ENCODE measurements at places on chromosomes 5 and 9.

- no peak for DNase-seq
These were observed 27.7 kb downstream of the G3BP1 start for GRCh38 chr5:151799407-151799806.

- no peak for DNase-seq
These were observed 61.5 kb upstream of the RARS1 start for GRCh38 chr5:168424594-168425323.

DNA sequence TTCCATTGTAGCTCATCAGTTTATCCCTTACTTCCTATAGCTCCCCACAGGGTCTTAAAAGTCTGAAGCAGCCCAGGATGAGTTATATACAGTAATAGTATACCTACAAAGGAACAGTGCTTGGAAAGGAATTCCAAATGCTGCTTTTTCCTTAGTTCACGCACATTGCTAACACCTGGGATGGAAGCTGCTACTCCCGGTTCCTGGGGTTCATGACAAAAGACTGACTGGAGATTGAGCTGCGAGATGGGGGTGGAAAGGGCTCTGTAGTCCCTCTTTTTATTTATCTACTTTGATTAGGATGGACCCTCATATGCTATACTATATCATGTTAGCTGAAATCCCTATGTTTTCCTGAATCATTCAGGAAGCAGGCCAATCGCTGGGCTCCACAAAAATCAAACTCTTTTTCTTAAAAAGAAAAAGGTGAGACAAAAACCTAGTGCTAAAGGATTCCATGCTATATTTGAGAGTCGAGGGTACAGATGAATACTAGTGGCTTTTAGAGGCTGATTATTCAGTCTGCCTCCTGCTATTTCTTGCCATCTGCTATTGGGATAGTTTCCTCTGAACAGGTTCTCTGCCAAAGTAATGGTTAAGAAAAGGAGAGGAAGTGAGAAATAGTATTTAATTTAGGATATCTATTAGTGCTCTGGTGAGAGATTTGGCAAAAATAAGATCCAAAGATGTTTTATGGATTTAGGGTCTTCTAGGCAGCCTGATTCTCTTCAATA is 81.2 kb downstream of the MRPS27 start:
- no peak for DNase-seq

DNA sequence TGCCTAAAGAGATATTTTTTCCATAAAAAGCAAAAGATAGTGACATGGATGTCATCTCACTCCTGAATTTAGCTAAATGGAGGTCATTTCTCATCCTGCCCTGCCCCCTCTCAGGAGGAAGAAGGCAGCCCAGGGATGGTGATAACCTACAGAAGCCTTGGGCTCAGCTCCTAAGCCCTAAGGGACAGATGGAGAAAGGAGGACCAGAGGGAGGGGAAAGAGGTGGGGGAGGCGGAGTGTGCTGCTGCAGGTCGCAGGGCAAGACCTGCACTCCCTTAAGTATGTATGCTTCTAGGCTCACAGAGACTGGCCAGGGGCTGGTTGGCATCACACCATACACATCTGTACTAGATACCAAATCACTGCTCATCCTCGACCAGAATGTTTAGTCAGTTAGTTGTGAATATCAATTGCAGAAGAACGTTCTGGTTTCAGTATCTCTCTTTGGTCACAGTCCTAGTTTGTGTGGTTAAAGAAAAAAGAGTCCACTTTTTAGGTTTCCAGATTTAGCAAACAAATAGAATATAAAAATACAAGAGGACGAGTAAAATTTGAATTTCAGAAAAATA is 18.4 kb upstream of the CDKN2AIPNL start:
- DNase-seq, result no peak

DNA sequence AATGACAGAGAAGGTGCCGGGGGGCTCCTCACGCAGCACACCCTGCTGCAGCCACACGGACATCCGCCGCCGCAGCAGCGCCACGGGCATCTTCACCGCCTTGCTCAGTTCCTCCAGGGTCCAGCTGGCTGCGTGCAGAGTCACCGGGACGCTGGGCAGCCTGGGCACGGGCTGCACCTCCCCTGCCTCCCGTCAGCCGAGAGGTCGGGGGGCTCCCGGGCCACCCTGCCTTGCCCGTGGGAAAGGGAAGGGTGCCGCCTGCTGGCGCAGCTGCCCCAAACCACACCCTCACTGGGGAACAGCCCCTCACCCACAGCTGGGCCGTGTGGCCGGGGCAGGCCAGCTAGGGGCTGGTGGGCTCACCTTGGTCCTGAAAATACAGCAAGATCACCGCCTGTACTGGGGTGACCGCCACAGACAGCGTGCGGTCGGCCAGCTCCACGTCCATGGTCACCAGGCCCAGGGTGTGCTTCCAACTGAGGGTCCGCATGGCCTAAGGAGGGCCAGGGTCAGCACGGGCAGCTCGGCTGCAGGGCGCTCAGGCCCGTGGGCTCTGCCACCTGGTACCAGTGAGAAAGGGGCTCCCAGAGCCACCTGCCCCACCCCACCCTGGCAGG is 3.6 kb upstream of the TMEM210 start:
- no peak for DNase-seq

GRCh38 chr5:1285883-1286291 is 9.0 kb downstream of the TERT start:
- DNase-seq, result no peak

- DNase-seq, result no peak
These were observed 189.0 kb upstream of the PUM3 start for GRCh38 chr9:3032898-3033297.

- DNase-seq, result no peak
These were observed 155.8 kb downstream of the ZNF608 start for GRCh38 chr5:124590686-124591085.

- no peak for DNase-seq
These were observed 144.0 kb upstream of the PLPPR1 start for GRCh38 chr9:100884518-100884917.

GRCh38 chr9:7137571-7137970 is 379.8 kb downstream of the KDM4C start:
- no peak for DNase-seq

- DNase-seq, result no peak
These were observed 1931.0 kb downstream of the EFNA5 start for GRCh38 chr5:105739732-105740131.

DNA sequence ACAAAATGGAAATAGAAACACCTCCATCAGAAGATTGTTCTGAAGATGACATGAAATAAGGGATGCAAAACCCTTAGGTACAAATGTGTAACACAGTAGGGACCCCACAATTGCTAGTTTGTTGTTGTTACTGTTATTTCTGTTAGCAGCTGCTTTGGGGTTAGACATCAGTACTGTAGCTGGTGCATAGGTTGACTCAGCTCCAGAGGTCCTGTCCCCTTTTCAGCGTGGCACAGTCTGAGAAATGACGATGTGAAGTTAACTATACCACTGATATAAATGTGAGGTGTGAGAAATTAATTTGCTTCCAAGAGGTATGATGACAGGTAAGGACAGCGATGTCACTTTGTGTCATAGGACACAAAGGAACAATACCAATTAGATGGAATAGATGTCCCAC is 384.6 kb upstream of the KLF4 start:
- no peak for DNase-seq

DNA sequence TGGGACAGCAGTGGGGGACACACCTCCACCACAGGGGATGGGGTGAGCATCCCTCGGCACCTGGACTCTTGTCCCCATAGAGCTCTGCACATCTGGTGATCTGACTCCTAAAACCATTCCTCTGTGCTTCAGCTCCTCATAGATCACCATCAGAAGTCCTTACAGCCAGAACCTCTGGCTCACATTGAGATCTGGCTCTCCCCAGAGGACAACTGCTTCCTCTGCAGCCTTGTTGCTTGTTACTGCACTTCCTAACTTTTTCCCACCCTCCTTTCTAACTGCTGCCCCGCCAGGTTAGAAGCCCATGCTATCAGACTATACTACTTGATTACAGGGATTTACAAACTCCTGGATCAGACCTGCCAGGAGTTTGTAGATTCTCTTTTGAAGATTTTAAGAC is 64.5 kb downstream of the ARSB start:
- no peak for DNase-seq

- no peak for DNase-seq
These were observed 297.3 kb upstream of the RIOK2 start for GRCh38 chr5:97480313-97480712.

DNA sequence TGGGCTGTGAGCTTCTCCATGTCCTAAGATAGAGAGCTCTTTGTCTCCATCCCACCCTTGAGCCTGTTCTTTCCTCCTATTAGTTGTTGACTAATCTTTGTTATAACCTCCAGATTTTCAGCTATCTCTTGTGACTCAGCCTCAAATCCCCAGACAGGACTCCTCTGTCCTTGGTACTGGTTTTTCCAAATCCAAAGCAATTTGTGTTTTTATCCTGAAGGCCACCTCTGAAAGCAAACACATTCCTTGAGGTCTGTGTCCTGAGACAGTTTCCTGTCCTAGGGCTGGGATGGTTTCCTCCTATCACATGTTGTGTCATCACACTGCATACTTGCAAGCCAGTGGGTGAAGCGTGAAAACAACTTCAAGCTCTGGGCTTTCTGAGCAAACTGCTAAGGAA is 8.5 kb downstream of the TNC start:
- no peak for DNase-seq

GRCh38 chr9:272251-273213 is 57.9 kb downstream of the DOCK8 start:
- peak; percentile 40 for DNase-seq

- DNase-seq, result no peak
These were observed 1.3 kb downstream of the SLC12A7 start for GRCh38 chr5:1110307-1111240.

- no peak for DNase-seq
These were observed 191.0 kb upstream of the S1PR3 start for GRCh38 chr9:88800329-88800682.

DNA sequence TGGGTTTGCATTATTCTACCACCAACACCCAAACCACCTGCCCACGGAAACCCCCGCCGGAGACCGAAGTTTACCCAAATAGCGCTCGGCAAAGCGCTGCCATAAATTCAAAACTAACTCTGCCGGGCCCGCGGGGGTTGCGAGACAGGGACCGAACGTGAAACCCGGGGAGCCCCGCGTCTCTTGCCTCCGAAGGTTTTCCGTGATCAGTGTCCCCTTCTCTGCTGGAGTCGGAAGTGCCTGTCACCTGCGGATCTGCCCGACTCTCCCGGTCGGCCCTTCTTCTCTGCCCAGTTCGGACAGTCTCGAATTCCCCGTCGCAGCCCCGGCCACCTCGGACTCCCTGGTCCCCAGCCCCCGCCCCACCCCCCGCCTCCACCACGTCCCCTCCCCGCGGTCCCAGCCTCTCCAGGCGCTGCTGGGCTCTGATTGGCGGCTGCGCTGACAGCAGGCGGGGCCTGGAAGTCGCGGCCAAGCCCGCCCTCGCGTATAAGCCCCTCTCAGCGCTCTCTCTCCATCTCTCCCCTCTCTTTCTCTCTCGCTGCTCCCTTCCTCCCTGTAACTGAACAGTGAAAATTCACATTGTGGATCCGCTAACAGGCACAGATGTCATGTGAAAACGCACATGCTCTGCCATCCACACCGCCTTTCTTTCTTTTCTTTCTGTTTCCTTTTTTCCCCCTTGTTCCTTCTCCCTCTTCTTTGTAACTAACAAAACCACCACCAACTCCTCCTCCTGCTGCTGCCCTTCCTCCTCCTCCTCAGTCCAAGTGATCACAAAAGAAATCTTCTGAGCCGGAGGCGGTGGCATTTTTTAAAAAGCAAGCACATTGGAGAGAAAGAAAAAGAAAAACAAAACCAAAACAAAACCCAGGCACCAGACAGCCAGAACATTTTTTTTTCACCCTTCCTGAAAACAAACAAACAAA is at the start of gene RORB:
TSS of gene RORB (plus strand) at position 517 of the 929 bp plus-strand sequence. CDS start 642 bp downstream, outside the sequence.
- no peak for DNase-seq

GRCh38 chr5:179414459-179415261 is 69.4 kb upstream of the ADAMTS2 start:
- DNase-seq, result no peak

DNA sequence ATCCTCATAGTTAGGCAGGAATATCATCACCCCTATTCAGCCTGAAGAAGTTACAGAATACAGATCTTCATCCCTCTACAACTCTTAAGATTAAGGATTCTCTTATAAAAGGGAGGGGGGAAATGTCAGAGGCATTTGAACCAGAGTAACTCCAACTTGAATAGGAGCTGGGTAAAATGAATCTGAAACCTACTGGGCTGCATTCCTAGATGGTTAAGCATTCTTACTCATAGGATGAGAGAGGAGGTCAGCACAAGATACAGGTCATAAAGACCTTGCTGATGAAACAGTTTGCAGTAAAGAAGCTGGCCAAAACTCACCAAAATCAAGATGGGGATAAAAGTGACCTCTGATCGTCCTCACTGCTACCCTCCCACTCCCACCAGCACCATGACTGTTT is 14.4 kb downstream of the FREM1 start:
- no peak for DNase-seq

- no peak for DNase-seq
These were observed 3.0 kb downstream of the NADK2 start for GRCh38 chr5:36238502-36239295.

- DNase-seq, result no peak
These were observed 50.1 kb upstream of the PWWP2A start for GRCh38 chr5:160169326-160169725.

DNA sequence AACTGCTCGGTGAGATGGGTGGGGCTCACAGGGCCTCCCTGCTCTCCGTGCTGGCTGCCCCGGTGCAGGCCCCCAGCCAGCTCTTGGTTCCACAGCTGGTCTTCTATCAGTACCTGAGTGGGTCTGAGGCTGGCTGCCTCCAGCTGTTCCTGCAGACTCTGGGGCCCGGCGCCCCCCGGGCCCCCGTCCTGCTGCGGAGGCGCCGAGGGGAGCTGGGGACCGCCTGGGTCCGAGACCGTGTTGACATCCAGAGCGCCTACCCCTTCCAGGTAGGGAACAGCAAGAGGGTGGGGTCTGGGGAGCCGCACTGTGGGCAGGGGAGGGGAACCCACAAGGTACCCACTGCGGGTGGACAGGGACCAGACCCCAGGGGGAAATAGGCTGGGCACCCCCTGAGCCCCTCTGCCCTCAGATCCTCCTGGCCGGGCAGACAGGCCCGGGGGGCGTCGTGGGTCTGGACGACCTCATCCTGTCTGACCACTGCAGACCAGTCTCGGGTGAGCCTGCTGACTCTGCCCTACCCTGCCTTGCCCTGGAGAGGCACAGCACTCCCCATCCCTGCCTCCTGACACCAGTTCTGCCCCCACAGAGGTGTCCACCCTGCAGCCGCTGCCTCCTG is 2.8 kb downstream of the MAMDC4 start:
- no peak for DNase-seq

- no peak for DNase-seq
These were observed 107.1 kb upstream of the FTMT start for GRCh38 chr5:121744577-121744976.

GRCh38 chr9:18666348-18666747 is 192.4 kb downstream of the ADAMTSL1 start:
- no peak for DNase-seq

GRCh38 chr9:137297966-137298365 is 4.1 kb downstream of the NRARP start:
- no peak for DNase-seq
